ENCODE measurements at places on chromosomes 11 and 22.
A peak's percentile ranks its signal among the peaks of the same experiment; 100 is the strongest.

DNA sequence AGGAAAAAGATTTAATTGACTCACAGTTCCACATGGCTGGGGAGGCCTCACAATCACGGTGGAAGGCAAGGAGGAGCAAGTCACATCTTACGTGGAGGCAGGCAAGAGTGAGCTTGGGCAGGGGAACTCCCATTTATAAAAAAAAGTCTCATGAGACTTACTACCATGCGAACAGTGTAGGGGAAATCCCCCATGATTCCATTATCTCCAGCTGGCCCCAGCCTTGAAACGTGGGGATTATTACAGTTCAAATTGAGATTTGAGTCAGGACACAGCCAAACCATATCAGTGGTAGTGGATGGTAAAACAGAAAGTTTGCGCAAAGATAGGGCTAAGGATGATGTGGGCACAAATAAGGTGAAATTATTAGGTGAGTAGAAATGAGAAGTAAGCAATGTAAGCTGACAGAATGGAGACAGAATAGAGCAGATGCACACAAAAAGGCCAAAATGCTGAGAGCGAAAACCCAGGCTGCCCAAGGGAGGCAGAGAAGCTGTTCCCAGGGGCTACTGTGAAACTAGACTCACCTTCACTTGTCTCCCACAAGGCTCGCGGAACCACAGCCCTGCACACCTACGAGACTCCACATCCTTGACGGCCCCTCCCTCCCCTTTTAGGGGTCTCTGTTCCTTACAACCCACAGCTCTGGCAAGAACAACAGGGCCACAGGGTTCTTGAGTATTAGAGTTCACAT, 377.6 kb downstream of the CADM1 start:
- no peak for DNase-seq

GRCh38 chr22:36286096-36286957, 33.4 kb downstream of the APOL1 start:
- DNase-seq = peak; percentile 91

DNA sequence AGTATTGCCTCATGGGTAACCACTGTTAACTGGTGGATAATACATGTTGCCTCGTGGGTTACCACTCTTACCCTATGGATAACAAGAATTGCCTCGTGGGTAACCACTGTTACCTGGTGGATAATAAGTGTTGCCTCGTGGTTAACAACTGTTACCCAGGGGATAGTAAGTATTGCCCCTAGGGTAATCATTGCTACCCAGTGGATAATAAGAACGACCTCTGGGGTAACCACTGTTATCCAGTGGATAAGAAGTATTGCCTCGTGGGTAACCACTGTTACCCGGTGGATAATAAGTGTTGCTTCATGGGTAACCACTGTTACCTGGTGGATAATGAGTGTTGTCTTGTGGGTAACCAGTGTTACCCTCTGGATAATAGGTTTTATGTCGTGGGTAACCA, 28.1 kb upstream of the NXPE4 start:
- no peak for DNase-seq

DNA sequence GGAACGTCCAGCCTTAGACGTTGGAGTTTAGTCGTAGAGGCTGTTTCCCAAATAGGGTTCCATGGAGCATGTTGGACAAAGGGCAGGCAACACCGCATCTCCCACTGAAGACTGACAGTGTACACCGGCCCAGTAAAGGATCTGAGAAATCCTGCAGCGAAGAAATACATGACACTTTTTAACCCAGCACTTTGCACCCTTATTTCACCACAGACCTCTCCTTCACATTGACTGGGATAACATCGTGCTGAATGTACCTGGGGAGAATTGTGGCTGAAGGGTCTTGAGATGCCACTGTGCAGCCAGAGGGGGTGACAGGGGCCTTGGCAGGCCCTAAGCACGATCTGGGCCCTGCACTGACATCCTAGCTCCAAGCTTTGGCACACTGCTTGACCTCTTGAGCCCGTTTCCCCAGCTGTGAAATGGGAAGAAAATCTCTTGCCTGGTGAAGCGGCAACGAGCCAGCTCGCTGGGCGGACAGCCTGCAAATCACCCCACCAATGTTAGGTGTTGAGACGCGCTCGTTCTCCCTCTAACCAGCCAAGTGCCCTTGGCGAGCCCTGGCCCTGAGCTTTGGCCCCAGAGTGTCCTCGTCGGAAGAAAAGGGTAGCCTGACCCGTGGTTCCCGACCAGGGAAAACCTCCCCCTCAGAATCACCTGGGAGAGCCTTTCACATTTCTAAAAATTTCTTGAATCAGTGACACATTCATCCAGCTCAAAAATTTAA, 13.4 kb downstream of the CD5 start:
- no peak for DNase-seq

DNA sequence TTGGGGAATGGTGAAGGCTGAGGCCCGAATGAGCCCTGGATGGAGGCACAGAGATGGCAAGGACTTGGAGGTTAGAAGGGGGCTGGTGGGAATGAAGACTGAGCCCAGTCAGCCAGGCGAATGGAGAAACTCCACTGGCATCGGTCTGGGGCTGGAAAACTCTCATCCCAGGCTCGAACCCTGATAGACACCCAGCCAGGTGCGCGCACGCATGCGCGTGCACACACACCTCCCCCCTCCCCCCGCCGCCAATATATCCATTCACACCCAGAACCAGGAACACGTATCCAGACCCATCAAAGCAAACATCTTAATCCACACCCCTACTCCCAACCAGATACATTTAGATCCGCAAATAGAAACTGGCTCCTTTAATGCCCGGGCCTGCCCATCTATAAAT, 139.3 kb downstream of the CEP164 start:
- DNase-seq = no peak

GRCh38 chr22:39313258-39314001, 6.0 kb downstream of the RPL3 start:
- DNase-seq = no peak

GRCh38 chr11:33633251-33634003, 67.2 kb downstream of the C11orf91 start:
- no peak for DNase-seq

DNA sequence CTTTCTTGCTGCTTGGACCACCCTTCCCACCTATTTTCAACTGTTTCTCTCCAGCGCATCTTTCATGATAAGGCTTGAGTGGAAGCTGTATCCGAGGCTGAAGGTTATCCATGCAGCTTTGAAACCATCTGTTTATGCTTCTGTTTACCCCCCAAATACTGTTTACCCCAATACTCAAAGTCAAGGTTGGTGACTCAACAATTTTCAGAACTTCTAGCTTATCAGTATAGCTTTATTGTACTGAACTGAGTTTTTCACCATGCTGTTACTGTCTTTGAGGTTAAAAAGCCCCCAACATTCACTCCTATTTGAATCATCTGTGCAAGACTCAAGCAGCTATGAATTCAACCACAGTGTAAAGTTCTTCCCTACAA, 1.1 kb upstream of the CABIN1 start:
- DNase-seq = no peak

DNA sequence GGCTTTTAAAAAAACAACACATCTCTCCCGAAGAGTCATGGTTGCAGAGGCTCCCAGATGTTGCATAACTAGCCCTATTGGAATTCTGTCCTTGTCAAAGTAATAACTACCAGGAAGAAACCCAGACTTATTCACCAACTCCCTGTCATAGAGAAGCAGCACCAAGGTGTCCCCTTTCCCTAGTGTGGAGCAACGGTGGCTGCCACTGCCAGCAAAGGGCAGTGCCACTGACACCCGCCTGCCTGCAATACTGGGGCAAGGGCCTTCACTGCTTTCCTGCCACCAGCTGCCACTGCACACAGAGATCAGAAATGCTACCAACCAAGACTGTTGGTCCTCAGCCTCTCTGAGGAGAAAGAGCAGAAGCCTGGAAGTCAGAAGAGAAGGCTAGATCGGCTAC, 27.3 kb downstream of the NAP1L4 start:
- DNase-seq = no peak

DNA sequence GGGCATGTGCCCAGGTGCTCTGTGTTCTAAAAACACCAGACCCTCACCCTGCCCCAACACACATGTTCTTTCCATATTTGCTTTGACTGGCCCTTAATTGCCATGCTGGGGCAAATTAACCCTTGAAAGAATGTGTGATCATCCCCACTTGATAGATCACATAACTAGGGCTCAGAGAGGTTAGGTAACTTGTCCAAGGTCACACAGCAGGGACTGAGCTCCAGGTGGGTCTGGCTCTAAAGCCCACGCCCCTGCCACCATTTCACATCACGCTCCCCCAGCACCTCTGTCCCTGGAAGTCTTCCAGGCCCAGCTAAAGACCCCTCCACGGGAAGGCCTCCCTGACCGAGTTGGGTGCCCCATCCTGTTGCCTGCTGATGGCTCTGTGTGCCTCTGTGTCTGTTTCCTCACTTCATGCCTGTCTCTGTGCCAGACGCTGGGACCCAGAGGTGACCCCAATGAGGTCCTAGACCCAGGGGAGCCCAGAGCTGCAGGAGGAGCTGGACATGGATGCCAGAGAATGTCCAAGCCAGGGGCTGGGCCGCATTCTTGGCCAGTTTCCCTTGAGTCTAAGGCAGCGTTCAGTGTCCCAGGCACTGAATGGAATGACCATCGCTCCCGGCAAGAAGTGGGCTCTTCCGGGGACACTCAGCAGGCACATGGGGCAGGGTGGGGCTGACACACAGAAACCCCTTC, 79.7 kb downstream of the MYO7A start:
- no peak for DNase-seq

DNA sequence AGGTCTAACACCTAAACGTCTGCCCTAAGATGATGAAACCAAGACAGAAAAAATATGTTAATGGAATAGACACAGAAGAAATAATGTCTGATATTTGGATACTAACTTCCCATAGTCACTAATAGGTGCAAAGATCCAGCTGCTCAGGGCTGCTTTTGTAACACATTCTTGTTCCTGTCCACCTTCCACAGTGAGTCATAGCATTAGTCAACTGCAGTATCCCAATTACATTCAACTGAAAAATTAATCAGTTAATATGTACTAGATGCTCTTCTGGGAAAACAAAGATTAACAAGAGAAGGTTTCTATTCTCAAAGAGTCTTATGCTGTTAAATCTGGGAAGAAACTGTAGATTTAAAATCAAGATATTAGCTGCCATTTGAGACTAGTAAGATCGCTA, 47.6 kb downstream of the HEPHL1 start:
- DNase-seq = no peak

DNA sequence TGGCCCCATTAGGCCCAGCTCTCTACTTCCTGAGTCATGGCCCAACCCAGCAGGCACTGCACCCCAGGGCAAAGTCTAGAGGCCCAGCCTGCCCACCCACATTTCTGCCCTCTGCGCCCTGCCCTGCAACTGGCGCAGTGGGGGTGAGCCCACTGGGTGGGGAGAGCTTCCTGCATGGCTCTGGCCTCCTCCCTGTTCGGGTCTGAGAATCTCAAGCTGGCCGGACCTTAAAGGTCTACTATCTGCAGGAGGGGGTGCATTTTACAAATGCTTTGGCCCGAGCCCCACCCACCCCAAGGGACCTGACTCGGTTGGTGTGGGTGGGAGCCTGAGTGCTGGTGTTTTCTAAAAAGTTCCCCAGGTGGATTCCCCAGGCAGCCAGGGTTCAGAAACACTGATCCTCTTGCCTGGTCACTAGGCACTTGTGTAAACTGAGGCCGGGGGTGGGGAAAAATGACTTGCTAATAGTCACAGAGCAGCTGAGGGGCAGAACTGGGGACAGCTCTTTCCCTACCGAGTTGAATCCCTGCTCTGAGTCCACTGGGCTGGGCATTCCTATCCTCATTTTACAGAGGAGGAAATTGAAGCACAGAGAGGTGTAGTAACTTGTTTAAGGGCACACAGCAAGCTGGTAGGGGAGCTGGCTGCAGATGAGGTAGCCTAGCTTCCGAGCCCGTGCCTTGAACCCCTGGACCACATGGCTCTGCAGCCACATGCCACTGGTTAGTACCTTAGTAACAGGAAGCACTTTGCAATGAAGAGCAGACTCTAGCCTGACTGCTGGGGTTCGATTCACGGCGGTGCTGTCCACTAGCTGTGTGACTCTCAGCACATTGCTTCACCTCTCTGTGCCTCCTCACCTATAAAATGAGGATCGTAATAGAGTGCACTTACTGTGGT, 36.3 kb downstream of the CD82 start:
- DNase-seq = no peak

DNA sequence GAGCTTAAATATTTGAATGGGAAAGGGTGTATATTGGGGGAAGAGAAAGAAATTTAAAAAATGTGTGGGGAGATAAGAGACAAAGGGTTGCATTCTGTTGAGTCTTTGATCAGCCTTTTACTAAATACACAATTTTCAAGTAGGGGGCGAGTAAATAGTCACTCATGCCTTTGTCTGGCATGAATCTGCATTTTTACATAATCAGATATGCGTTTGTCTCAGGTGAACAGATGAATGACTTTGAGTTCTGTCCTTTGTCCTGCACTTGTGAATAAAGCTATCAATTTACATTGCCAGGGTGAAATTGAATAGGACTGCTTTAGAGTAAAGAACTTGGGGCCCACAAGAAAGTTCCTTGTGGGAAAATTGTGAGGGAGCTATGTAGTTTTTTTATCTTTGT, 523.6 kb upstream of the LUZP2 start:
- no peak for DNase-seq

DNA sequence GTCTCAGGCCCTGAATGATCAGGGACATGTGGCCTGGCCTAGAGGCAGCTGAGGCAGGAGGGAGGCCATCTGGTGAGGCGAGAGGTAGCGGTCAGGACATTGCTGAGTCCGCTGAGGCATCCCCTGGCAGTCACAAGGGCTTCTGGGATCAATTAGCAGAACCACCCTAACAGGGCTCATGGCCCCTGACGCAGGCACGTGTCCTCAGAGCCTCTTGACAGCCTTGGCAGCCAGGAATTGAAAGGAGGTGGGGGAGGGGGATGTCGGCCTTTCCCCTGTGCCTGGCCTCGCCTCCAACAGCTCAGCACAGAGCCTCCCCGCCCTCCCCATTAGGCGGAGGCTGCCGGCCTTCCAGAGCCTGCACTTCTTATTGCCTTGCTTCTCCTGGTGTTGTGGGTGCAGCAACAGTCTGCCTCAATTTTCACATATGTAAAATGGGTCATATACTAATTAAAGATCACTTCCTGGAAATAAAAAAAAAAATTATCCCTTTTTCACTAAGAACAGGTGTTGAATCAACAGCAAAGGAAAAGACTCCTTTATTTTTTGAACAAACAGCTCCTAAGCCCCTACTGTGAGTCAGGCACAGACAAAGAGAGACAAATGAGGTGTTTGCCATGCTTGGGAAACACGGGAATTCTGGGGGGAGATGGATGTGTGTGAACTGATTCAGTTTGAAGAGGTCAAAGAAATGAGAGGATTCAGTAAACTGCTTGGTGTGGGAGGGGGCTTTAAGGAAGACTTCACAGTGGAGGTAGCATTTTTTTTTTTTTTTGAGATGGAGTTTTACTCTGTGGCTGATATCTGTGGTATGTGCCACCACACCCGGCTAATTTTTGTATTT, 55.3 kb downstream of the NFAM1 start:
- peak; percentile 64 for DNase-seq

- DNase-seq = no peak
Measured at GRCh38 chr11:60455531-60456042, at the start of gene MS4A1. MS4A1 (plus strand) TSS chr11:60455847; CDS start chr11:60462375, 6,528 bp downstream.

- peak; percentile 81 for DNase-seq
Measured at GRCh38 chr22:30485362-30485988, 13.7 kb upstream of the SEC14L3 start.

GRCh38 chr11:36385121-36385970, 89.3 kb downstream of the PRR5L start:
- no peak for DNase-seq

- no peak for DNase-seq
Measured at GRCh38 chr11:16962146-16962545, 52.1 kb downstream of the PLEKHA7 start.
